ENCODE measurements at places on chromosomes 6 and 20. TPM values are rescaled to one million over a fixed set of nuclear protein-coding genes. Genes with fewer than 3 reads are reported as not detected.

- DNase-seq: no peak
- peaks cover 15% of the 10 kb centered on the region for H3K27me3 ChIP-seq
- H3K4me1 ChIP-seq: peaks cover 6% of the 10 kb centered on the region
- no peak overlapping the region for H3K27ac ChIP-seq
These were observed 4.9 kb upstream of the EDN3 start for GRCh38 chr20:59295531-59295930.

- peaks cover 12% of the 10 kb centered on the region for H3K4me1 ChIP-seq
- peaks cover 11% of the 10 kb centered on the region for H3K27me3 ChIP-seq
- peak; percentile 98 for DNase-seq
- peak within 1 kb of the TSS; percentile 56 for H3K4me3 ChIP-seq
These were observed at the start of gene KHDRBS2 for GRCh38 chr6:62285612-62286469. KHDRBS2 (minus strand) TSS chr6:62286225.

- H3K36me3 ChIP-seq: no peaks in the 10 kb centered on the region
- no peak overlapping the region for H3K4me3 ChIP-seq
- no peak overlapping the region for H3K27ac ChIP-seq
- H3K4me1 ChIP-seq: peaks cover 8% of the 10 kb centered on the region
These were observed 85.9 kb downstream of the THBS2 start for GRCh38 chr6:169167581-169168301.

- no peak overlapping the region for H3K4me3 ChIP-seq
- H3K27ac ChIP-seq: no peak overlapping the region
- peaks cover 7% of the 10 kb centered on the region for H3K36me3 ChIP-seq
- H3K27me3 ChIP-seq: no peaks in the 10 kb centered on the region
- no peaks in the 10 kb centered on the region for H3K4me1 ChIP-seq
These were observed 95.7 kb upstream of the POPDC3 start for GRCh38 chr6:105275542-105275941.

CPXM1 gene
- total RNA-seq: 163 TPM

- H3K4me1 ChIP-seq: no peaks in the 10 kb centered on the region
- H3K27ac ChIP-seq: no peak overlapping the region
- no peaks in the 10 kb centered on the region for H3K27me3 ChIP-seq
- H3K4me3 ChIP-seq: no peak overlapping the region
- DNase-seq: no peak
These were observed 19.5 kb downstream of the SRSF6 start for GRCh38 chr20:43477193-43477592.

GSTA3 gene
- not detected for total RNA-seq

GRCh38 chr6:111468329-111469012 lies 14.5 kb downstream of the REV3L start:
- peaks cover 2% of the 10 kb centered on the region for H3K36me3 ChIP-seq
- H3K4me1 ChIP-seq: peaks cover 3% of the 10 kb centered on the region
- no peak for DNase-seq
- H3K4me3 ChIP-seq: no peak overlapping the region
- H3K27ac ChIP-seq: no peak overlapping the region

HSPA1A gene
- 221 TPM for total RNA-seq

MUC21 gene
- not detected for total RNA-seq

HTR1E gene
- 0.61 TPM for total RNA-seq

GABRR1 gene
- 0.20 TPM for total RNA-seq

KIAA1755 gene
- total RNA-seq: 51.5 TPM

PSORS1C2 gene
- total RNA-seq: not detected

- DNase-seq: no peak
- no peaks in the 10 kb centered on the region for H3K4me1 ChIP-seq
- H3K36me3 ChIP-seq: no peaks in the 10 kb centered on the region
- H3K27me3 ChIP-seq: no peaks in the 10 kb centered on the region
- H3K4me3 ChIP-seq: no peak overlapping the region
These were observed 114.8 kb downstream of the TFAP2A start for GRCh38 chr6:10300071-10300470.

DNA sequence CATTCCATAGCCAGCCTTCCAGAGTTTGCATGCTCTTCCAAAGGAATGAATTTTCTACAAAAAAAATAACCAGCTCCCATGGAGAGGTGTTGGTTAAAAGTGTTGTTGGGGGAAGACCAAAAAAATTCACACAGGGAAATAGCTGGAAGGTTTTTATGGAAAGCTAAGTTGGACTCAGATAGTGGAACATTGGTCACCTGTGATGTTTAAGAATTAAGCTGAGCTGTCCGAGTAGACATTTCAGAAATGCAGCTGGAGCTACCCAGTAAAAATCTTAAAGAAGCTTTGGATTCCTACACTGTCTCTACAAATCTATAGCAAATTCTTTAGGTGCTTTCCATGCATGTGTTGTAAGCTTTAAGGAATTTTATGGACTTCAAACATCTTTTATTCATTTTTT lies 155.5 kb downstream of the THBS2 start:
- H3K4me1 ChIP-seq: peaks cover 4% of the 10 kb centered on the region
- H3K36me3 ChIP-seq: no peaks in the 10 kb centered on the region
- no peak overlapping the region for H3K4me3 ChIP-seq
- DNase-seq: no peak

- H3K27me3 ChIP-seq: no peaks in the 10 kb centered on the region
- H3K4me3 ChIP-seq: no peak overlapping the region
- H3K36me3 ChIP-seq: no peaks in the 10 kb centered on the region
- no peaks in the 10 kb centered on the region for H3K4me1 ChIP-seq
These were observed 247.2 kb downstream of the LAMA2 start for GRCh38 chr6:129130106-129130505.

KDM1B gene
- 40.7 TPM for total RNA-seq

DNA sequence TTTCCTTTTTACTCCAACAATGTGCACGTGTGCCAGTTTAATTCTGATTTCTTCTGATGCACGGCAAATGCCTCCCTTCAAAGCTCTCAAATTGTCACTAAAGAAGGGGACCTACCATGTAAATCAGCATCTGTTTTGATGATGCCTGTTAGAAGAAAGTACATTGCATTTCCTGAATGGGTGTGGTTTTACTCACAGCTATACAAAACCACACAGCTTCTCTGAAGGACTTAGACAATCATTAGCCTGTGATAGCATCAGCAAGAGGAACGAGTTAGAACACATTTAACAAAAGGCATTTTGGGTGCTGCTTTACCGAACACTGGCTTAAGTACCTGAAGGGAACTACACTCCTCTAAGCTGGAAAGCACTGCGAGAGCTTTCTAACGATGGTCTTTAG lies 109.4 kb downstream of the ATXN1 start:
- no peak overlapping the region for H3K27ac ChIP-seq
- no peak overlapping the region for H3K4me3 ChIP-seq
- no peaks in the 10 kb centered on the region for H3K4me1 ChIP-seq
- H3K36me3 ChIP-seq: no peaks in the 10 kb centered on the region

PKIG gene
- 107 TPM for total RNA-seq

- no peaks in the 10 kb centered on the region for H3K27me3 ChIP-seq
- H3K27ac ChIP-seq: no peak overlapping the region
- no peaks in the 10 kb centered on the region for H3K4me1 ChIP-seq
- DNase-seq: no peak
These were observed 82.6 kb upstream of the NFATC2 start for GRCh38 chr20:51625105-51625504.

GRCh38 chr6:139446138-139446715 lies 71.8 kb upstream of the CITED2 start:
- no peaks in the 10 kb centered on the region for H3K4me1 ChIP-seq
- no peak for DNase-seq
- H3K4me3 ChIP-seq: no peak overlapping the region
- H3K36me3 ChIP-seq: no peaks in the 10 kb centered on the region
- no peak overlapping the region for H3K27ac ChIP-seq
- no peaks in the 10 kb centered on the region for H3K27me3 ChIP-seq

DNA sequence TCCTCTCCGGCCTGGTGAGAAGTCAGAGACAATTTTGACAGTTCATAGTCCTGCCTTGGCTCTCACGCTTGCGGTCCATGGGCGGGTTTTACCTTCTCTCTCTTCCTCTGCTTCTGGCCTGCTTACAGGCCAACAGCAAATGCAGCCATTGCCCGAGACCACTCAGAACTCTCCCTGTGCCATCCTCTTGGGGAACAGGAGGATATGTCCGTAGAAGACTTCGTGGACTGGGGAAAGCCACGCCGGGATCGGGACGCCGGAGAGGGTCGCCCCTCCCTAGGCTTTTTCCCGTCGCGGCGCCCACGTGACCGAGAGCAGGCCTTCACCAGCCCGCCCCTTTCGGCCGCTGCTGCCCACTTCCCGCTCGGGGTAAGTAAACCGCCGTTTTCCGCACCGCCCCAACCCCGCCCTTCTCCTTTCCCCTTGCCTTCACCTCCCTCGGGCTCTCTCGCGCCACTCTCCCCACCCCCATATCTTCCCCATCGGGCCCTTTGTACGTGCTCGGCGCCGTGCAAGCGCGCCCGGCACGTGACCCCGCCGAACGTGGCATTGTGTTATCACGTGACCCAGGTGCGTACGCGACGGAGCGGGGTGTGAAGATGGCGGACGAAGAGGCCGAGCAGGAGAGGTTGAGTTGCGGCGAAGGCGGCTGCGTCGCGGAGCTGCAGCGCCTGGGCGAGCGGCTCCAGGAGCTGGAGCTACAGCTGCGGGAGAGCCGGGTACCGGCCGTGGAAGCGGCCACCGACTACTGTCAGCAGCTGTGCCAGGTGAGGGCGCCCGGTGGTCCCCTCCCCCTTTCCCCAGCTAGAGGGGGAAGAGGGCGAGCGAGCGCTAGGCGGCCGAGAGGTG lies at the start of gene ZNF292:
Gene ZNF292, plus strand, starts transcription at position 573 of the 849 bp plus-strand sequence. Its CDS starts 27 bp downstream, at position 600.
- H3K4me3 ChIP-seq: peak within 1 kb of the TSS; percentile 83
- peaks cover 20% of the 10 kb centered on the region for H3K4me1 ChIP-seq
- H3K27ac ChIP-seq: peak within 1 kb of the TSS; percentile 98
- peaks cover 3% of the 10 kb centered on the region for H3K36me3 ChIP-seq
- peak; percentile 90 for DNase-seq

- no peak for DNase-seq
- no peaks in the 10 kb centered on the region for H3K36me3 ChIP-seq
- H3K27ac ChIP-seq: no peak overlapping the region
- no peak overlapping the region for H3K4me3 ChIP-seq
These were observed 366.5 kb upstream of the POU3F2 start for GRCh38 chr6:98467902-98468301.

ARMH2 gene
- total RNA-seq: 1.1 TPM

GRCh38 chr20:44021900-44022299 lies 107.2 kb downstream of the TOX2 start:
- no peak overlapping the region for H3K27ac ChIP-seq
- H3K4me1 ChIP-seq: peaks cover 39% of the 10 kb centered on the region

SPTLC3 gene
- 29.3 TPM for total RNA-seq

BMP6 gene
- total RNA-seq: 93.3 TPM

GRCh38 chr6:6730831-6731230 lies 142.3 kb downstream of the LY86 start:
- DNase-seq: no peak
- no peak overlapping the region for H3K4me3 ChIP-seq
- no peaks in the 10 kb centered on the region for H3K36me3 ChIP-seq
- no peak overlapping the region for H3K27ac ChIP-seq
- peaks cover under 1% of the 10 kb centered on the region for H3K4me1 ChIP-seq
- H3K27me3 ChIP-seq: no peaks in the 10 kb centered on the region

DNA sequence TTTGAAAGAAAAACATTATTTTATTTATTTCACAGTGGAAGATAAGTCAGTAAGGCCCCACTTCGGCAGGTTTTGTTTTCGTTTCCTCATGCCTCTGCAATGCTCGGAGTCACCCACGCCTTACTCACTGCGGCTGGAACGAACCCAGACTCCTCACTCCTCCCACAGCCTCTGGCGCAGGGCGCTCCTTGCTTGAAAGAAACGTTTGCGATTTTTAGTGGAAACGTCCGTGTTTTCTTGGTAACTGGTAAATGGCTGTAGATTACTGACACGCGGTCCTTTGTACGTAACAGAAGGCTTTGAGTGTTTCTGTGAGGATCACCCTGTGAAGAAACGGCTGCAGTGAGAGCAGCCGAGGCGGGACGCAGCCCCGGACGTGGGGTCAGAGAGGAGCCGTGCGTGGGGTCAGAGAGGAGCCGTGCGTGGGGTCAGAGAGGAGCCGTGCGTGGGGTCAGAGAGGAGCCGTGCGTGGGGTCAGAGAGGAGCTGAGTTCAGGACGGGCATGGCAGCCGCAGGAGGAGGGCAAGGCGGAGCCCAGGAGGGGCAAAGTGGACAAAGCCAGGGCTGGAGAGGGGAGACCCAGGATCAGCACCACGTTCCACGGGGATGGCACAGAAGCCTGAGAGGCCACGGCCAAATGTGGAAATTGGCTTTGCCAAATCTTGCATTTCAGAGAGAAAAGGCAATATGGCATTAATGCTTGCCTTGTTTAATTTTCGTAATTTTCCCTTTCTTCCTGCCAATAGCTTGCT lies 198.6 kb upstream of the THBS2 start:
- H3K4me1 ChIP-seq: peaks cover 7% of the 10 kb centered on the region
- H3K27ac ChIP-seq: peak overlapping the region; percentile 80
- H3K36me3 ChIP-seq: peaks cover 3% of the 10 kb centered on the region
- H3K4me3 ChIP-seq: peak overlapping the region; percentile 26

DNA sequence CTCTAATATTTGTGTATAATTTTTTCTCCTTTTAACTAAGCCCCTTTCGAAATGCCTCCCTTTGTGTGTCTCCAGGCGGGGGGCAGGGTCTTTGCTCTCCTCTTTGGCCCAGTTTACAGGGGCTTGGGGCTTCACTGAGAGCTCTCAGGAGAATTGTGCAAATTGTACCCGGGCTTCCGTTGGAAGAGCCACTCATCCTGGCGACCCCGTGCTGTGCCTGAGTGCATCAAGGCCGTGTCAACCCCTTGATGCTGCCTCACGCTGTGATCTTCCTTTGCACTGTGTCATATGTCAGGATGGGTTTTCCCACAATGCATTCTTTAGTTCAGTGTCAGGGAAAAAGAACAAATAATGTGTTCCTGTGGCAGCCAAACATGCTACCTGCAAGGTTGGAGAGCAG lies 118.0 kb upstream of the POU3F2 start:
- no peak overlapping the region for H3K27ac ChIP-seq
- no peak for DNase-seq
- peaks cover 5% of the 10 kb centered on the region for H3K4me1 ChIP-seq

GRCh38 chr20:17617868-17618672 lies 48.2 kb downstream of the DSTN start:
- no peak overlapping the region for H3K4me3 ChIP-seq
- H3K36me3 ChIP-seq: peaks cover 99% of the 10 kb centered on the region
- no peak overlapping the region for H3K27ac ChIP-seq
- no peak for DNase-seq

- no peaks in the 10 kb centered on the region for H3K27me3 ChIP-seq
- DNase-seq: no peak
- no peak overlapping the region for H3K4me3 ChIP-seq
- H3K4me1 ChIP-seq: peaks cover 43% of the 10 kb centered on the region
- peaks cover 74% of the 10 kb centered on the region for H3K36me3 ChIP-seq
These were observed 3.8 kb downstream of the SLC35B2 start for GRCh38 chr6:44253307-44254101.

DNA sequence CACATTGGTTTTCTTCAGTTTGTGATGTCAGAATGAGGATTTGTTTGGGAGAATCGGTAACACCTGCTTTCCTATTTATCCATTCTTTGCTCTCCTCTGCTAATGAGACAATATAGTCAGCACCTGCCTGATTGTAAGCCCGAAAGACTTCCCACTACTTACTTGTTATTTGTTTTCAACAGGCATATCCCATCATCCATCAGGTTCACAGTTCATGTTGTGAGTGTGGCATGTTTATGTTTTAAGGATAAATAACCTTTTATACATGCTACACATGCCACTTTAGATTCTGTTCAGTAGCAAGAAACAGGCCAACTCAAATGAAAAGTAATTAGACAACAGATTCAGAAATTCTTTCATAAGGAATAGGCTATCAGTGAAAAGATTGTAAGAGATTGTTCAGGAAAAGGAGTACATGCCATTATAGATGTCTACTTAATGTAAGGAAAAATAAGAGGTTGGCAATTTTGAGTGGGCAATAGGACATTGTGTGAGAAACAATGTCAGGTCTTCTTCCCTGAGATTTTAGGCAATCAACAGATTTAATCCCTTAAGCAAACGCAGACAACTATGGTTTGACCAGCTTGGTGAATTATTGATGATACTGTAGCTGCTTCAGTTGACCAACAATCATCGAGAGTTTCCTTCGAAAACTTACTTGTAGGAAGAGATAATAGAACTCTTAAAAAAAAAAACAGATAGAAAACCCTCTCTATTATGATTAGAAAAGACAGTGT lies 7.9 kb upstream of the GPRC6A start:
- no peaks in the 10 kb centered on the region for H3K27me3 ChIP-seq
- no peaks in the 10 kb centered on the region for H3K36me3 ChIP-seq
- H3K27ac ChIP-seq: no peak overlapping the region
- no peaks in the 10 kb centered on the region for H3K4me1 ChIP-seq

All from spinal cord (tissue), 10 donors.